ENCODE measurements at places on chromosomes 7 and 10. TPM values are rescaled to one million over a fixed set of nuclear protein-coding genes. Genes with fewer than 3 reads are reported as not detected.

Gene RADIL
- total RNA-seq, result 6.6 TPM

DNA sequence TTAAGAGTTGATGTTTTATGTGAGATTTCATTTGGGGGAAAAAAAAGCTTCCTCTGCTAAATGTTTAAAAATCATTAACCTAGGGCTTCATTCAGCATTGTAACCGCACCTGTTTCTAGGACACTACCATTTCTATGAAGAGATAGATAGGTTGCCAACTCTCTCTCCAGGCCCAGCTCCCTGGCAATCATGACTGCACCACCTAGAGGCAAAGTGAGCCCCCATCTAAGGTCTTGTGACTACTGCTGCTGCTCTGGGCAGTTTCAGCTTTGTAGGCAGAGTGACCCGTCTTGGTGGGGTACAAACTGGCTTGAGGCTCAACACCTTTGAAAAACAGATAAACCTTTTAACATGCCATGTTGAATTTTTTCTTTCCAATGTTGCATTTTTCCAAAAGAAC, 27.3 kb upstream of the MRC1 start:
- H3K4me1 ChIP-seq, result peaks cover 10% of the 10 kb centered on the region
- no peaks in the 10 kb centered on the region for H3K27me3 ChIP-seq
- H3K4me3 ChIP-seq, result no peak overlapping the region
- no peak overlapping the region for H3K27ac ChIP-seq
- no peak for DNase-seq
- H3K36me3 ChIP-seq, result no peaks in the 10 kb centered on the region

- no peaks in the 10 kb centered on the region for H3K36me3 ChIP-seq
- H3K4me1 ChIP-seq, result peaks cover 34% of the 10 kb centered on the region
- H3K27me3 ChIP-seq, result no peaks in the 10 kb centered on the region
- peak overlapping the region; percentile 95 for H3K27ac ChIP-seq
- peak; percentile 84 for DNase-seq
These were observed 983 bp downstream of the FZD8 start for GRCh38 chr10:35640951-35641675.

Gene ATP6V0A4
- total RNA-seq, result 1.5 TPM

DNA sequence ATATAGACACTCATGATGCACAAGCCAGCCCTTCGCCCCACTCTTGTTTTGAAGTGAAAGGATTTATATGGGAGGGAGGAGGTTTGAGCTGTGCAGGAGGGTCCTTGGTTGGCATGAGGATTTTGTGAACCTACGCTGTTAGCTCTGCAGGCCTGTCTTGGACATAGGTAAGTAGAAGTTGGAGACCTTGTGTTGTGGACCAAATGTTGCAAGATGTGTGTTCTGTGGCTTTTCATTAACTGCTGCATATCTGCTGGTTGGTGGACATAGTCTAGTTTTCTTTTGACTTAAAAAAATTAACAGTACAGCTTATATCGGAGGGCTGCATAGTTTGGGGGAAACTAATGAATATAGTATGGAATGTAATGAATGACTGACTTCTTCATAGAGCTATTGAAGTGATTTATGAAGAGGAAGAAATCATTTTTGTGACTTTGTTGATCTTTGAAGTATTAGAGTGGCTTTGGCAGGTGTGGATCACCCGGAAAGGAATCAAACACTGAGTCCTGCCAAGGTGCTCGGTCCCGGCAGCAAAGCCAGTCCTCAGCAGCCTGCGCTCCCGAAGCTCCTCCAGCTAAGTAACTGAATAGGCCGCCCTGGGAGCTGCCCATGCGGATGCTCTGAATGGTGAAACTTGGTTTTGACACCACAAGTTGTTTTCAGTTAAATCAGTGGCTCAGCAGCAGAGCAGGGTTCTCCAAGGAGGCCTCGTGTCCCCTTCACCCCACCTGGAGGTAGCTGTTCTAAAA, 3.2 kb downstream of the MGMT start:
- H3K4me3 ChIP-seq, result no peak overlapping the region
- no peak for DNase-seq
- H3K27me3 ChIP-seq, result no peaks in the 10 kb centered on the region
- no peak overlapping the region for H3K27ac ChIP-seq
- no peaks in the 10 kb centered on the region for H3K36me3 ChIP-seq

GRCh38 chr7:86050918-86051317, 592.8 kb upstream of the GRM3 start:
- H3K27ac ChIP-seq, result no peak overlapping the region
- no peaks in the 10 kb centered on the region for H3K4me1 ChIP-seq
- H3K36me3 ChIP-seq, result no peaks in the 10 kb centered on the region
- no peaks in the 10 kb centered on the region for H3K27me3 ChIP-seq
- no peak for DNase-seq
- H3K4me3 ChIP-seq, result no peak overlapping the region

Gene FOXI2
- total RNA-seq, result not detected

DNA sequence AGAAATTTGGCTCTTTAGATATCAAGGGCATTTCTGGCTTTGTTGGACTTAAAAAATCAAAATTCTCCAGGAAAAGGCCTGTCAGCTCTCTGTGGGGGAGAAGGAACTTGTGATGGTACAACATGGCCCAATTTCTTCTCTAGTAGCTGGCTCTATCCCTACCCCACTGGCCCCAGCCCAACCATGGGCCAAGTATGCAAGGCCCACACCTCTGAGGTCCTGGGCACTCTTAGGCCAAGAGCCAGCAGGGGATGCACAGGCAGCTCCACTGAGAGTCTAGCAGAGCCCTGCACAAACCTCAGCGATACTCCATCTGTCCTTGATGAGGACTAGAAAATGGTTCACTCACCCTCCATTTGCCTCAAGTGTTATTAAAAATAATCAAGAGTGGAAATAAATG, 261.2 kb downstream of the C7orf25 start:
- no peak overlapping the region for H3K27ac ChIP-seq
- no peak for DNase-seq
- H3K27me3 ChIP-seq, result no peaks in the 10 kb centered on the region

DNA sequence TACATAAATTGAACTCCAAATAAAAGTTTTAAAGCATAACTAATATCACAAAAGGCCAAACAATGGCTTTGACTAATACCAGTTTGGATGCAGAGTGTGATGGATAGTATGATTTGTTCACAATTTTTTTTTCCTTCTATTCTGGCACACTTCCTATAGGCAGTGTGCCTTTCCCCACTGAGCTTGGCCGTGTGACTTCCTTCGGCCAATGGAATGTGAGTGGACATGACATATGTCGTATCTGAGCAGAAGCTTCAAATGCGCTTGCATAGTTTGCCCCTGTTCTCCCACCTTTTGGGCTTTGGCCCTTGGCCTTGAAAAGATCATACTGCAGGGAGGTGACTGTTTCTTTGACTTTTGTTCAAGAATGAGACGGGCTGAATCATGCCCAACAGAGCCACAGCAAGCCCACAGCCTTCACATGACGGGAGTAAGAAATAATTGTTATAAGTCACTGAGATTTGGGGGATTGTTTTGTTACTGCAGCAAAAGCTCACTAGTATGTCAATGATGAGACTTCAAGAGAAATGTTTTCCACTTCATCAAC, 279.9 kb upstream of the NEBL start:
- no peaks in the 10 kb centered on the region for H3K27me3 ChIP-seq
- no peak for DNase-seq
- H3K36me3 ChIP-seq, result no peaks in the 10 kb centered on the region
- H3K4me1 ChIP-seq, result peaks cover 8% of the 10 kb centered on the region
- H3K27ac ChIP-seq, result no peak overlapping the region
- no peak overlapping the region for H3K4me3 ChIP-seq

Gene MYH16
- not detected for total RNA-seq

DNA sequence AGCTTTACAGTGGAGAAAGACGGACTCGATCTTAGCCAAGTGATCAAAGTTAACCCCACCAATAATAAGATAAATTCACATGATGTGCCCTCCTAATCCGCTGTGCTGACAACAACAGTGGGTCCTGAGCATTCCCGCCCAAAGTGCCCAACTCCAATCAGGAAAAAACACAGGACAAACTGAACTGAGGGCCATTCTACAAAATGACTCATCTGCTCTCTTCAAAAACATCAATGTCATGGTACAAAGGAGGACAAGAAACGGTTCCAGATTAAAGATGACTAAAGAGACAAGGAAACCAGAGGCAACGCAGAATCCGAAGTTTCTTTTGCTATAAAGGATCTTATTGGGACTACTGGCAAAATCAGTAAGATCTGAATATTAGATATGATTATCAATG, 79.4 kb downstream of the CTBP2 start:
- no peaks in the 10 kb centered on the region for H3K36me3 ChIP-seq
- peaks cover 37% of the 10 kb centered on the region for H3K4me1 ChIP-seq
- no peak overlapping the region for H3K4me3 ChIP-seq
- no peak for DNase-seq
- no peak overlapping the region for H3K27ac ChIP-seq
- H3K27me3 ChIP-seq, result no peaks in the 10 kb centered on the region

- no peaks in the 10 kb centered on the region for H3K27me3 ChIP-seq
- H3K27ac ChIP-seq, result no peak overlapping the region
- H3K36me3 ChIP-seq, result no peaks in the 10 kb centered on the region
- H3K4me3 ChIP-seq, result no peak overlapping the region
These were observed 75.6 kb downstream of the PRKAG2 start for GRCh38 chr7:151801291-151801690.

Gene CYP2C18
- 1.4 TPM for total RNA-seq

GRCh38 chr7:83918142-83918541, 269.2 kb upstream of the SEMA3E start:
- H3K27me3 ChIP-seq, result no peaks in the 10 kb centered on the region
- H3K36me3 ChIP-seq, result no peaks in the 10 kb centered on the region
- DNase-seq, result no peak
- H3K27ac ChIP-seq, result no peak overlapping the region
- no peak overlapping the region for H3K4me3 ChIP-seq
- no peaks in the 10 kb centered on the region for H3K4me1 ChIP-seq

Gene ADCYAP1R1
- 0.25 TPM for total RNA-seq

DNA sequence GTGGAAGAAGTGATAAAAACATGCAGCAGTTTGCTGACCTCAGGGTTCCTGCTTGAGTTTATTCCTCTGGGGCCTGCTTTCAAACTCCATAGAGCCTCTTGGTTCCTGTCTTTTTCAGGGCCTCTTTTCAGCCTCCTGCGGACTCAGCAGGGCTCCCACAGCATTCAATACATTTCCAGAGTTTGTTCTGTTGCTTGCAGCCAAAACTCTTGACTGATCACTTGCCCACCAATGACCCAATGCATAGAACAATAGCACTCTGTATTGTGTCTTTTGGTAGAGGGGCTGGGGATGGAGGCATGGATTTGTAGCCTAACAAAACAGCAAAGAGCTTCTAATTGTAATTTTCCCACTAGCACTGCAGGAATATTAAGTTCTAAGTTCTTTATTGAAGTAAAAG, 50.8 kb upstream of the CREB5 start:
- H3K36me3 ChIP-seq, result no peaks in the 10 kb centered on the region
- DNase-seq, result no peak
- no peak overlapping the region for H3K27ac ChIP-seq
- H3K27me3 ChIP-seq, result no peaks in the 10 kb centered on the region
- H3K4me1 ChIP-seq, result no peaks in the 10 kb centered on the region
- H3K4me3 ChIP-seq, result no peak overlapping the region

DNA sequence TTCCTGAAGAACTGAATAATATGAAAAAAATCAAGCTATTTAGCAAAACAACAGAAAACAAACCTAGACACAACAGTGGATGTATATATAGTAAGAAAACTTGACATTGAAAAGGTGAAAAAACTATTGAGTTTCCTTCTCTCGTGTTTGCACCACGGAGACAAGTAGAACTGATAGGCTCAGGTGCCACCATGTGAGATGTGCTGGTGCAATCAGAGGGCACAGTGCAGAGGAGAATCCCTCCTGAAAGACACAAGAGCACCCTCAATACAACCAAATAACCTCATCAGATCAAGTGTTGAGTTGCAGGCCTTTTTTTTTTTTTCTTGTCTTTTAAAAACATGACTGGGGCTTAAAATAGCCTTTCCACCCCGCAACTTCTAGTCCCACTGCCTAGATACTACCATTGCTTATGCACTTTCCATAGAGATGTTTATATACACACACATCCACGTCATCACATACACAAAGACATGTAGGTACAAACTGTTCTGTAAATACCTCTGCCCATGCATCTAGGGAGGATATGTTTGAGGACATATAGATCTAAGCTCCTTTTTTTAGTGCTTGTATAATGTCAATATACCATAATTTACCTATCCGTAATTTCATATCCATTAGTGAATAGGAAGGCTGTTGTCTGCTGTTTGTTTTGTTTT, 54.1 kb downstream of the UBE2H start:
- H3K27ac ChIP-seq, result no peak overlapping the region
- H3K36me3 ChIP-seq, result peaks cover 5% of the 10 kb centered on the region
- H3K4me3 ChIP-seq, result no peak overlapping the region

DNA sequence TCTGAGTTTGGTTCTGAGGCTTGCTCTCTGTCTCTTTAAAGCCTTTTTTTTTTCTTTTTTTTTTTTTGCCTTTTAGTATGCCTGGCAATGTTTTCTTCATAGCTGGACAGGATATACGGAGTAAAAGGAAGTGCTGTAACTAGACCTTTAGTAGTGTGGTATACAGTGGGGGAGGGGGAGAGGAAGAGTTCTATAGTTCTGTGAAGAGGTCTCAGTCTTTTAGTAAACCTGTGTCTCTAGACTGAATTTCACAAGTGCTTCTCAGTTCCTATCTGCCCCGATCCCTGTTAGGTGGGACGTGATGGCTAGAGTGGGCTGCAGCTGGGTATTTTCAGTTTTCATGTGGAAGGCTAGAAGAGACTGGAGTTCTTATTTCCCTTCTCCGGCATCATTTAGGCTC, 3.1 kb upstream of the ABCC2 start:
- peak; percentile 50 for DNase-seq
- H3K4me3 ChIP-seq, result no peak overlapping the region
- H3K36me3 ChIP-seq, result no peaks in the 10 kb centered on the region
- H3K27ac ChIP-seq, result no peak overlapping the region

All from lung (tissue), 17 donors.